ENCODE measurements at places on chromosomes 2 and 18.

DNA sequence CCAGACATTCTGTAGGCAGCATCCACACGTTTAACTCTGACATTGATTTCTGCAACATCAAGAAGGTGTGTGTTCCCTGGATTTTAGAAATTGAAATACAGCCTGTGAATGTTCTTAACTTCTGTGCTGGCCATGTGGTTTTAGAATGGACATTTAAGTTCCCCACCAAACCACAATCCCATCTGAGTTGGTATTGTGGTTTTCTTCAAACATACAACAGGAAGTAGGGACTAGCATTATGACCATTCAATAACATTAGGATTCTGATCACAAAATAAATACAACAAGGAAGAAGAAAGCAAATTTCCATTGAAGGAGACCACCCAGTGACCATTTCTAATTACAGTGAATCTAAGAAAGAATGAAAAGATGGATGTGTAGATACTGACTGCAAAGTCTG is 51.2 kb downstream of the MAP3K20 start:
- DNase-seq: peak; percentile 61

GRCh38 chr18:61887838-61888237 is 5.0 kb downstream of the RNF152 start:
- DNase-seq: no peak

GRCh38 chr2:27752551-27753237 is 18.8 kb upstream of the MRPL33 start:
- DNase-seq: no peak

GRCh38 chr2:164061129-164061746 is 325.4 kb upstream of the FIGN start:
- DNase-seq: peak; percentile 30

- peak; percentile 62 for DNase-seq
Observed at GRCh38 chr2:206274434-206275311, at the start of gene ZDBF2. ZDBF2 (plus strand) TSS chr2:206274663; CDS start chr2:206281850, 7,187 bp downstream.

GRCh38 chr18:56489893-56490292 is 148.5 kb downstream of the TXNL1 start:
- no peak for DNase-seq

GRCh38 chr2:232363784-232364615 is 14.6 kb upstream of the ALPP start:
- DNase-seq: no peak

DNA sequence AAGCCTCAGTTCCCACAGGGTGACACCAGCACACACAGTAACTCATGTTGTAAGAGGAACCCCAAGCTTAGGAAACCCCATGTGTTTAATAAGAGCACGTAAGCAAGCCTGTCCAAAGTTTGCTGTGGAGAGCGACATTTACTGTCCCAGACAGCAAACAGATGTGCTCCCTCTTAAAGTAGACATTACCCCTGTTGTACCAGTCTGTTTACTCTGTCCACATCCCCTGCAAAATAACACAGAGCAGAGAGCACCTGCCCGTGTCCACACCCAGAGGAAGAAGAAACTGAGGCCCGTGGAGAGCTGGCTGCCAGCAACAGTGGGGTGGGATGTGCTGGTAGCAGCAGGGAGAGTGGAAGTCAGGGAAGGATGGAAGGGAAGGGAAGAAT is 243.5 kb downstream of the GBX2 start:
- DNase-seq: no peak

DNA sequence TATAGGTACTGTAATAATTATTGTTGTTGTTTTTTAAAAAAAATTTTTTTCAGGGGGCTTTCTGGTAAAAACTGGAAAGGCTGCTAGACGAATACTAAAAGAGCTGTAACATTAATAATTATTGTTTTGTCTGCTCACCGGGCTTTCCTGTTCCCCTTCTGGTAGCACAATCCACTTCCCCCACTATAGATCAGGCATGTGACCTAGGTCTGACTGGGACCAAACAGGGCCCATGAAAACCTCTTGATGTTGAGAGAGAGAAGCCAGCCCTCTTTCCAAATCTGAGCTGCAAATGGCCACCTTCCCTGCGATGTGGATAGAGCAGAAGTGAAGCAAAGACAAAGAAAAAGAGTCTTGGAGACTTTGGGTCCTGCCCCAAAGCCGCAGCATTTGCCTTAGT is 23.4 kb downstream of the SH2D6 start:
- no peak for DNase-seq

DNA sequence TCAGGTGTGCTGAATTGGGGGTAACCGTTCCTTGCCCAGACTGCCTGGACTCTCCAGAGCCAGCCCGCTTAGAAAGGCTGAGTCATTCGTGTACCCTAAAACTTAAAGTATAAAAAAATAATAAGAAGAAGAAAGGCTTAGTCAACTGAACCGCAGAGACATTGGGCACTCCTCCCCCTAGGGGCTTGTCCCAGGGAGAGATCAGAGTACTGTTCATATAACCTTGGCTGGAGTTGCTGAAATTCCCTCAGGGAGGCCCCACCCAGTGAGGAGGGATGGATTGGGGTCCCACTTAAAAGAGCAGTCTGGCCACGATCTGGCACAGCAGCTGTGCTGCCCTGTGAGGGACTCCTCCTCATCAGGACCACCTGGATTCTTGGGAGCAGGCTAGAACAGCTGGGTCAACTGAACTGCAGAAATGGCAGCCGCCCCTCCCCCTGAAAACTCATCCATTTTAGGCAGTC is 37.2 kb downstream of the ANKRD12 start:
- no peak for DNase-seq

DNA sequence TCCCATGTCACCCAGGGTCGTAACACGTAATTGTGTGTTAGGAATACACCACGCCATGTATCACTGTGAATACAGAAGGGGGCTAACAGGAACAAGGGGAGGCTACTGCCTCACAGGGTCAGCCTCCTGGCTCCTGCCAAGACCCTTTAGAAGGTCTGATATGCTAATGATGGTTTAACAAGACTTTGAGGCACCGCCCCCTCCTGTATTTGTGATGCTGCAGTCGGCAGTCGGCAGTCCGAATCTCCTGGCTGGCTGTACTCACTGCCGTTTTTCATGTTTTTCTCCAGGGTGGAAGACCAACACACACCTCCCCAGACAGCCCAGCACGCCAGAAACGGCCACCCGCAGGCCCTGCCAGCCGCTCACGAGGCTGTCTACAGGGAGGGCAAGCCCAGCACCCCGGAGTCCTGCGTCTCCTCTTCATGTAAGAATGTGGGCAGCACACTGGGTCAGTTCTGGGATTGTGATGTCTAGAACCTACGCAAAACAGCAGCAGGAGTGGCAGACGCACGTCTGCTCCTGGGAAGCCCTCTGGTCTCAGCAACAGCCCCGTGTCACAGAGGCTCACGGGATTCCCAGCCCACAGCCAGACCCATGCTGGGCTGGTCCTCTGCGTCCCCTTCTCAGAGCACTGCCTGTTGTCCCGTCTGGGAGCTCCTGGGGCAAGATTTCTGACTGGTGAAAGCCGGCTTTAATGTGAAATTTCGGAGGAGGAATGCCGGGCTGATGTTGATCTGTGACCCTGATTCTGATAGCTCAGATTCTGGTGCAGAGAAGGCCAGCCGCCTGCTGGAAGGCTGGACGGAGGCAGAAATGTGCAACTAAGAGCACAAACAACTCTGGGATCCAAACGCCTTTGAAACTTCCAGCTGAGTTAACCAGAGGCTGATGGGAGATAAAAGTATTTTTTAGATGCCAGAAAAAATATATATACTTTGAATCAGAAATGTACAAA is 39.7 kb upstream of the B3GNT7 start:
- DNase-seq: no peak

DNA sequence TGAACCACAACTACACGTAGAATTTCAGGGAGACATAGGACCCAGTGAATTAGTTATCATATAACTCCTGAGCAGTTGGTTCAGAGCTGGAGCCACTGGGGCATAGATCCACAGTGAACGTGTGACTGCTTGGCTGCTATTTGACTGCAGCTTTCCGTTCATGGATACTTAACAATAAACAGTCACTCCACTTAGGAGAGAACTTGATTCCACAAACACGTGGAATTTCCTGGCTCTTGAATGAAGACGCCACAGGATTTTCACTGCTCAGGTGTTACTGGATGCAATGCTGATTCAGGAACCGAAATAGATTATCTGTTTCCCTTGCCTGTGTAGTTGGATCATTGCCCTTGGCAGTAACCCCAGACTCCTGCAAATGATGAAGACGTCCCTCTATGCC is 679.1 kb upstream of the ZEB2 start:
- no peak for DNase-seq

DNA sequence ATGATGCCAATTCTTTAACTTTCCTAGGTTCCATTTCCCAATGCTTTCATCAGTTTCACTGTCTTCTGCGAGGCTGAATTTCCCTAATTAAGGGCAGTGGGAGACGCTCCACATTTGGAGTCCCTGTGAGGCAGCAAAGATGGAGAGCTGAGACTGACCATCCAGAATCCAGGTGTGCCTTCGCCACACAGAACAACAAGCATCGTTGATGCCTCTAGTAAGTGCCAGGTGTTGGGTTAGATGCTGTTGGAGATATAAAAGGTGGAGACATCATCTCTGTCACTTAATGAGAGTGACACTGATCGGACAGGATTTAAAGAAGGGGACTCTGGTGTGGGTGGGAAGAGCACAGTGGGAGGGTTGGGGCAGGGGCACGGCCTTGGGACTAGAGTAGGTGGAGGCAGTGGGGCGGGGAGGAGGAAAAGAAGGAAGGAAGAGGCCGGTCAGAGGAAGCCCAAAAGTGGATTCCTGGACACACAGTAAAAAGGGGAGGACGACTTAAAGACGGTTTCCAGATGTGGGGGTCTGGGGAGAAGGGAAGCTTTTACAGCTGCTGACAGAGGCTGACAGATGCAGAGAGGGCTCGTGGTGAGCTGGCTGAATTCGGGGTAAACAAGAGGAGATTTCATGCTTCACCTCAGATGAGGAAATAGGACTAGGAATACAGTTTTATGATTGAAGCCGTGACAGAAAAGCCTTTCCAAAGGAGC is 113.0 kb downstream of the BCL2 start:
- DNase-seq: no peak

GRCh38 chr2:223414646-223415045 is 187.5 kb downstream of the SCG2 start:
- DNase-seq: peak; percentile 76

- DNase-seq: no peak
Observed at GRCh38 chr2:28444956-28445355, 50.9 kb upstream of the PLB1 start.

DNA sequence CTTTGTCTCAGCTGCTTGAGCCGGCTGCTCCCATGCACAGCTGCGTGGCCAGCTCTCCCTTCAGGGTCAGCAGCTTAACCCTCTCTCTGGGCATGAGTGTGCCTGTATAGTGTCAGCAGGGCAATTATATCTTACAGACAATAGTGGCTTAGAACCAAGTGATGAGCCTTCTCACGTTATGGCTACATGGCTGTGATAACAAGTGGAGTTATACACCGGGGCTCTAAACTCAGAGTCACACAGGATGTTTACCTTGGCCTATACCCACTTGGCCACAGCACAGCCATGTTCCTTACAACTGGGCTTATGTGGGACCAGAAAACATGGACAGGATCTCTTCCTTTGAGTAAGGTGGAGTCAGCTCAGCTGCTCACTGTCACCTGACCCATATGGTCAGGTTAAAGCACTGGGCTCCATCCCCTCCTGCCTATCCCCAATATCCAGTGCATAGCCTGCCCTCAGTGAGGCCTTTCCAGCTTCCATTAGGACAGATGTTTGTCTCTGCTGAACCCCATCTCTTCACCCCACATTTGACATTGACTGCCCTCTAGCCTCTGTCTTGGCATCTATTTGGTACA is 294.2 kb upstream of the NCKAP5 start:
- DNase-seq: no peak

DNA sequence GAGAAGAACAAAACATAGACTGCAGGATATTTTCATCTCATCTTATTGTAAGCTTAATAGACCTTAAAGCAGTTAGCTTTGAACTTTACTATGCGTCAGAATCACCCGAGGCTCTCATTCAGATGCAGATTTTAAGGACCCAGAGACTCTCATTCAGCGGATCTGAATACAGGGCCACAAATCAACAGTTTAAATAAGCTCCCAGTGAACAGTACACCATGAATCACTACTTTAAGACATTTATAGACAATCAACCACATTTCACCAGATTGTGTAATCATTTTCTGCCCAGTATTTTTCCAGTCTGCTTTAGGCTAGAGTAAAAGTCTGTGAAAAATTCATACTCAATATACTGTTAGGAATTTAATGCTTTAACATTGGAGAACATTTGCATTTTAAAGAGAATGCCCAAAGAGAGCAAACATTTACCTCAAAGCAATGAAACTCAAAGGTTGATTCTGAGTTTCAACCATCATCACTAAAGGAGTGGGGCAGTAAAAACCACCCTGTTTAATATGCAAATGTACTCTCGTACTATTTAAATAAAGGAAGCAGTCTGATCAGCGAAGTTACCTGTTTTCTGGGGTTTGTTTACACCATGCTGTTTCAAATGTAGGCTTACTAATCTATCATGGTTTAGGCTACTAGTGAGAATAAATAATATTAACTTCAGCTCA is 11.0 kb upstream of the ALPK2 start:
- DNase-seq: peak; percentile 71

DNA sequence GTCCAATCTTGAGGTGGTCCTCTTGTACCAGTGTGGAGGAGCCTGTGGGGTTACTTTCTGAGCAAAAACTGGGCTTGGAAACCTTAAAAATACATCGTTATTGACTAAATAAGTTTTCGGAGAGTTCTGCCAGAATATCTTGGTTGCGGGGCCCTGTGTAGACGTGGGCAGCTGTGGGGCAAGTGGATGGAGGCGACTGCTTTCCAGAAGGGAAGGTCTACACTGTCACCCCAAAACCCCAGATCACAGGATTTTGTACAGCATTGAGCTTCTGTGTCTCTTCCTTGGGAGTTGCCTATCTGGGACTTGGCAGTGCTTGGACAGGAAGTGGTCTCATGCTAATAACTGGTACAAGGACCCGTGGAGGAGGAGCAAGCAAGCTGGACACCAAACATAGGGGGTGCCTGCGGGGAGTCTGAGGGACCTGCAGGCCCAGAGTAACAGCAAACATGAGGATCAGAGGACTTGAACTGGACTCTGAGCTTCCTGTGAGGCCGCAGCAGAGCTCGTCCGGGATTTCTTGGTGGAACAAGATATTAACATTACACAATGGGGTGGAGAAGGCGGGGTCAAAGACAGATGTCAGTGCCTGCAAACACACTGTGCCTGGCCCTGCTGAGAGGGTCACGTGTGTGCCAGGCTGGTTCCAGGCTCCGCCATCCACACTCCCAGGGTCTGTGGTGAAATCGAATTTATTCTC is 48.0 kb upstream of the CTLA4 start:
- DNase-seq: no peak
